Chondrocyte (in vitro differentiated cells): ENCODE measurements at places on chromosomes 12 and 14.

- no peak for DNase-seq
Measured at GRCh38 chr12:81668475-81668874, 90.7 kb downstream of the PPFIA2 start.

DNA sequence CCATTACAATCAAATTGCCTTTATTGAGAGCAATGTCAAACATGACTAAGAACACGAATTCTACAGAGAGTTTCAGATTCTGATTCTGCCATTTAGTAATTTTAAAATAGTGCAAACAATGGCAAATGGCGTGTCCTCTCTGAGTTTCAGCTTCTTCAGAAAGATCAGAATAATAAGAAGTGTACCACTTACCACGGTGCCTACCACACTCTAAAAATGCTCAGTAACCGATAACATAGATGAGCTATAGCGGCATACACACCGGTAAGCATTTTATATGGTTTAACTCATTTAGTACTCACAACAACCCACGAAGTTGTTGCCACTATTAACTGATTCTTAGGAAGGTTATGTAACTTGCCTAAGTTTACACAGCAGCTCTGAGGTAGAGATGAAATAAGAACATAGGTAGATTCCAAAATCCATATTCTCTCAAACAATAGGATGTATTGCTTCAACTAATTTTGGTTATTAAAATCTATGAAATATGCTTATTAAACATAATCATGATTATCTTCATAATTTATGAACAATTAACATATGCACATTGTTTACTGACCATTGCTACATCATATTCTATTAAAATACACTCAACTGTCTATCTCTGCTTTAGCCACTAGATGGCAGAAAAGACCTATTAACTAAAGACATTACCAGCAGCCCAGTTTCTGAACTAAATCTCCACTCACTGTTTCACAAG is 38.3 kb downstream of the SLC6A15 start:
- no peak for DNase-seq

- no peak for DNase-seq
Measured at GRCh38 chr14:90641168-90641567, 175.1 kb downstream of the TTC7B start.

- DNase-seq: no peak
Measured at GRCh38 chr12:53748072-53748840, 3.5 kb downstream of the CISTR start.

DNA sequence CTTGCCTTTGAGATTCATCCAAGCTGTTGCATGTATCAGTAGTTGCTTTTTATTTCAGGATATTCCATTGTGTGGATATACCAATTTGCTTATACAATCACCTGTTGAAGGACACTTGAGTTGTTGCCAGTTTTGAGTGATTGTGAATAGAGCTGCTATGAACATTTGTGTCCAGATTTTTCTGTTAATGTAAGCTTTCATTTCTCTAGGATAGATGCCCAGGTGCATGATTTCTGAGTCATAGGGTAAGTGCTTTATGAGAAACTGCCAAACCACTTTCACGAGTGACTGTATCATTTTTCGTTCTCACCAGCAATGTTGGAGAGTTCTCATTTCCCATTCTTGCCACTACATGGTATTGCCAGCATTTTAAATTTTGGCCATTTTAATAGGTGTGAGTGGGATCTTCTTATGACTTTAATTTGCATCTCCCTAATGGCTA is 434.6 kb upstream of the RGS6 start:
- no peak for DNase-seq
